ENCODE measurements at places on chromosomes 1 and 21.

- no peak for DNase-seq
Measured at GRCh38 chr1:87899017-87899416, 570.3 kb downstream of the LMO4 start.

DNA sequence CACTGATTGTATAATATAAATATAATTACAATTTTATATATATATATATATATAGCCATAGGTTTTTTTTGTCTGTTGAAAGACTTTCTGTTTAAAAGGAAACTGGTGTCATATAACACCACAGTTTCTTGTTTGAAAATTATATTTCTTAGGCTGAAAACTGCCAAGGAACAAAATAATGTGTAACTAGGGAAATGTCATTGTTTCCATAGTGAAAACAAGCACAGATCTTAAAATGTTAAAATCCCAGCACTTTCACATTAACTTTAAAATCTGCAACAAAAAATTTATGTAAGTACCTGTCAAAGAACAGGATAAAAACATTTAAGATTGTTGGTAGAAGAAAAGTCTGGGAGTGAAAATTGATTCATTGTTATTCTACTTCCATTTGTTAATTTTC, 104.2 kb downstream of the ATP6V1G3 start:
- DNase-seq, result no peak

- no peak for DNase-seq
Measured at GRCh38 chr1:44368471-44369151, 13.6 kb upstream of the ERI3 start.

- DNase-seq, result no peak
Measured at GRCh38 chr1:212634252-212634651, 25.7 kb downstream of the ATF3 start.

DNA sequence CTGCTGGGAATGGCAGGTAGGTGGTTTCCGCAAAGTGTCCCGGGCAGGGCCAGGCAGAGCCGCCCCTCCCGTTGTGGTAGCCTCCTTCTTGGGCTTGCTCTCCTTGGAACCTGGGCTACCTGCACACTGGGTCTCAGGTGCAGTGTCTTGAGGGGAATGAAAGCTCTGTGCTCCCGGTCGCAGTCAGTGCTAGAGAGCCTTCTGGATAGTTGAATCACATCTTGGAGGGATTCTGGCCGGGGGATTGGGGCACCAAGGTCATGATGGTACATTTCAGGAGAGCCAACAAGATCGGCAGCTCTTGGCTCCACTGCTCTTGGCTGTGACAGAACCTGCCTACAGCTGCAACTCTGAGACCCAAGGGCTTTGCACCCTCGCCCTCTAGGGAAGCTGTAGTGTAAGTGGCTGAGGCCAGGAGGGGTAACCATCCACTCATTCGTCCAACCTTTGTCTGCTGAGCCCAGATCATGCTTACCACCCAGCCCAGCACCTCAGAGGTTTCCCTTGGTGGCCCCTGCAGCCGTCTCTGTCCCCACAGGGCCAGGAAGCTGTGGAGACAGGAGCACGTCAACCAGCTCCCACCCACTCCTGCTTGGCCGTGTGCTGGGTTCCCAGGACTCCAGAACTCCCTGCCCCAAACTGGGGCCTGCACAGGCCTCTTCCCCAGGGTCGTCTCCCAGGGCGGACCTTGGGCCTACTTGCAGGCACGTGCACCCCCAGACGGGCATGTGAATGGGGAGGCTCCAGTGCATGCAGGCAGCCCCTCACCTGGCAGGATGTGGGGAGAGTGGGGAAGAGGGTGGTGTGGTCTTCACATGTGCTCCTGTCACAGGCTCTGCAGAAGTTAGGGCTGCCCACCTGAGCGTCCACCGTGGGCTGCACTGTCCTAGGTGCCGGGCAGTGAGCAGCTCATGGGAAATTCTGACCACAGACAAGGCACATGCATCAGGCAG, 40.0 kb downstream of the NTPCR start:
- DNase-seq, result no peak

DNA sequence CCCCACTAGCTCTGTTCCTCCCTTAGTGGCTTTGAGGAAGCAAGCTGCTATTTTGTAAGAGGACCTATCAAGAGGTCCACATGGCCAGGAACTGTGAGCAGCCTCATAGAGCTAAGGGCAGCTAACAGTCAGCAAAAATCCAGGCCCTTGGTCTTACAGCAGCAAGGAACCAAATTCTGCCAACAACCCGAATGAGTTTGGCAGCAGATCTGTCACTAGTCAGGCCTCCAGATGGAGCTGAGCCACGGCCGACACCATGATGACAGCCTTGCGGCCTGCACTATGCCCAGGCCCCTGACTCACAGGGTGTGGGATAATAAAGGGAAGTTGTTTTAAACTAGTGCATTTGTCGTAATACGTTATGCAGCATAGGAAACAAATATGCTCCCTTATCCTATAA, 28.0 kb upstream of the H3-3A start:
- DNase-seq, result no peak

- no peak for DNase-seq
Measured at GRCh38 chr1:210024996-210025395, 87.0 kb downstream of the SYT14 start.

DNA sequence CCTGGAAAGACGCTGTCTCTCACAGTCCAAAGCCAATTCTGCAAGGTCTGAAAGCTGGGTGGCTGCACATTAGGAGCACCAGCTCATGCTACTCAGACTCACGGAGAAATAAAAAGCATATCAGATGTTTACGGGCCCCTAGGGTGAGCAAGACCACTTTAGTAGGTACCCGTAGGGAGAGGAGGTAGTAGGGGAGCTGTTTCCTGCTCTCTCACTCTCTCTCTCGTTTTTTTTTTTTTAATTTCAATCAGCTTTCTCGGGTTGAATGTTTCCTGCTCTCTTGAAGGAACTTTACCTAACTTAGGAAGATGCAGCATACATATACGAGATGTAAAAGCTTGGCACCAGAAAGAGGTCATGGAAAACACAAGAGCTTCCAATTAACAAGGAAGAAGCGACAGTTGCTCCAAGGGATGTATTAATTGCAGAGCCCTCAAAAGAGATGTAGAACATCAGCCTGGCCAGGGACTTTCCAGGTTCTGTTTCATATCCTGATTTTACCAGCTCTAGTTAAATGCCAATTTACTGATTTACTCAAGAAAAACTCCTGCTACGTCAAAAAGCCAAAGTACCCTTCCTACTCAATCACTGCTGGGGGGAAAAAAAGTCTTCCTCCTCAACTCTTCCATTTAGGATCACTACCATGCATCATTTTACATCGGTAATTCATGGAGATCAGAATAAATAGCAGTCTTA, 3.1 kb downstream of the LORICRIN start:
- DNase-seq, result no peak

- peak; percentile 69 for DNase-seq
Measured at GRCh38 chr1:214261206-214262123, 19.5 kb upstream of the SMYD2 start.

GRCh38 chr1:36571106-36571505, 88.4 kb upstream of the CSF3R start:
- no peak for DNase-seq

DNA sequence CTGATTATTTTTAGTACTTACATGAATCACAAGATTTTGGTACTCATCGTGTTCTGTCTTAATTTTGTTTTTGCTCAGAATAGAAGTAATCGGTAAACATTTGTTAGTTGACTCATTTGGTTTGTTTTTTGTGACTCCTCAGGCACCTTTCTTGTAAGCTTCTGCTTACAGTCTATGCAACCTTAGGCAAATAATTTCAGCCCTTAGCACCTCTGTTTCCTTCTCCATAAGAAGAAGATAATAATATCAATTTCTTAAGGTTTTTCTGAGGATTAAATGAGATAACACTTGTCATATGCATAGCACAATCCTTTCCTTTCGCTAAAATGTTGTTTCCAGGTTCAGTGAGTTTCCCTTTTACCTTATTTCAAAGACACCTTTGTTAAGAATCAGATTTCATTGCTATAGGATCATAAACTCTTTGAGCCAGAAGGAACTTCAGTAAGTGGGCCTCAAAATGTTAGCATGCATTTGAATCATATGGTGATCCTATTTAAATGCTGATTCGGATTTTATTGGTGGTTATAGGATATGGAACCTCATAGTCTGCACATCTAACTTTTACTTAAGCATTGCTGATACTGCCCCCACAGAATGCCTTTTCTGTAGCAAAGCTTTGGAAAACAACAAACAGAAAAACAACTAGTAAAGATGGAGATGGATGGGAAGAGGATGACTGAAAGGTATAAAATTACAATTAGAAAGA, 272.7 kb upstream of the CACYBP start:
- no peak for DNase-seq

- no peak for DNase-seq
Measured at GRCh38 chr21:46100426-46100825, 2.5 kb downstream of the COL6A2 start.

DNA sequence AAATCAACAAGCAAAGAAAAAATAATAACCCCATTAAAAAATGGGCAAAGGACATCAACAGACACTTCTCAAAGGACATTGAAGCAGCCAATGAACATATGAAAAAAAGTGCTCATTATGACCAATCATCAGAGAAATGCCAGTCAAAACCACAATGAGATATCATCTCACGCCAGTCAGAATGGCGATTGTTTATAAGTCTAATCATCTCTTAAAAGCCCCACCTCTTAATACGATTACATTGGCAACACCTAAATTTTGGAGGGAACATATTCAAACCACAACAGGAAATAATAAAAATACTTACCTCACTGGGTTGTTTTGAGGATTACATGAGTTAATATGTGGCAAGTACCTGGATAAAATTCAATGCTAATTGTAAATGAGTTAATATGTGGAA, 57.1 kb upstream of the PLPPR4 start:
- DNase-seq, result no peak

DNA sequence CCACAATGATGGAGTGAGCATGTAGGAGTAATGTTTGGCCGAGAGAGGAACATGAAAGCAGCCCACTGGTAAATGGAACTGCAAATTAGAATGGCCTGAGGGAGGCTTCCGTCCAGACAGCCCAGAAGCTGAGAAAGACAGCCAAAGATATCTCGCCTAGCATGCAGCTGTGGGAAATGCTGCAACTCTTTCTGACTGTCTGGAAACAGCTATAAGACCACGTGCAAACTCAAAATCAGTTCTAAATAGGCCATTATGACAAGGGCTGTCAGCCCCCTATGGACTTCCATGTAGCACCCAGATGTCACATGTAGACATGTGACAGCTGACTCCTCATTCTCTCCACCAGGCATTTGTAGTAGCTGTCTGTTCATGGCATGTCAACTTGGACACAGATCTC, 62.9 kb upstream of the ATP1A1 start:
- DNase-seq, result no peak

- no peak for DNase-seq
Measured at GRCh38 chr1:238652346-238652968, 733.9 kb upstream of the CHRM3 start.

- no peak for DNase-seq
Measured at GRCh38 chr1:234609691-234610042, 311 bp downstream of the IRF2BP2 start.

- no peak for DNase-seq
Measured at GRCh38 chr1:177798614-177799013, 171.2 kb downstream of the SEC16B start.

DNA sequence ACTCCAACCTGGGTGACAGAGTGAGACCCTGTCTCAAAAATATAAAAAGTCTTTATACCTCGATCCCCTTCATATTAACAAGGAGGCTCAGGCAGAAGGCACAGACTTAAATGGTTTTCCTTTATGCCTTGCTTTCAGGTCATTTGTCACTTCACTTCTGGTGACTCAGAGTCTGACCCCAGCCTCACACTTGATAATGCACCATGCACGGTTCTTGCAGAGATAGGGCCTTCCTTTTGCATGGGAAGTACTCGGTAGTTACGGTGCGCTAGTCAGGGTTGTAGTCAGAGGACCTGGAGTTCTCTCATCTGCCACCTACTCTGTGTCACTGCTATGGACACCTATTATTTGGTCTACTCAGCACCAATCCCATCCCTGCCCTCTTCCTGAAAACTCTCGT, 43.6 kb upstream of the BMP8B start:
- no peak for DNase-seq

DNA sequence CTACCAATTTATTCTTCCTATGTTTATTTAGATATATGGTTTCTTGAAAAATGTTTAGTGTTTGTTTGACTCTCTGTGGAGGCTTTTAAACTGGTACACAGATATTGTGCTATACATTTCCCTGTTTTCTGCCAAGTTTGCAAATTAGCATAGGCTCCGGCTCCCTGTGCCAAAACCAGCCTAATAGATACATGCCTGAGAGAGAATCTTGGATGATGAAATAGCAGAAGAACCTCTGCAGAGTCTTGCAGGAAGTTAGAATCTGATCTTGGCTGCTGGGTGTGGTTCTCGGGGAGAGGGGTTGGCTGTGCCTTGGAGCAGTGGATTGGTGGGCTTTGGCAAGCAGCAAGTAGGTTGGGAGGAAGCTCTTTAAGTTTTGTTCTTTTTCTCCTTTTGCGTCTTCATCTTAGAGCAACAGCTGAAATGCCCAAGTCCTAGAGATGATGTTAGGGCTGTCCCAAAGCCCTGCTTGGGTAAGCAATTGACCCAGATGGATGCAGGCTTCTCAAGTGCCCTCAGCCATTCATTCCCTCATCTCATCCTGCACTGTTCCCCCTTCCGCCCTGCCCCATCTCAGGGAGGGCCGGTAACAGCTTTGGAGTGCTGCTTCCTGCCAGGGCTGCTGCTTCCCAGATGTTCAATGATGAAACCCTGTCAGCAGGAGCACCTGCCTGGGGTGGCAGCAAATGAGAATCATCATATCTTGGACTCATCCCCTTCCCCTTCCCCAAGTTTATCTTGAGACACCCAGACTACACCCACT, 9.3 kb downstream of the PLA2G2A start:
- DNase-seq, result no peak

DNA sequence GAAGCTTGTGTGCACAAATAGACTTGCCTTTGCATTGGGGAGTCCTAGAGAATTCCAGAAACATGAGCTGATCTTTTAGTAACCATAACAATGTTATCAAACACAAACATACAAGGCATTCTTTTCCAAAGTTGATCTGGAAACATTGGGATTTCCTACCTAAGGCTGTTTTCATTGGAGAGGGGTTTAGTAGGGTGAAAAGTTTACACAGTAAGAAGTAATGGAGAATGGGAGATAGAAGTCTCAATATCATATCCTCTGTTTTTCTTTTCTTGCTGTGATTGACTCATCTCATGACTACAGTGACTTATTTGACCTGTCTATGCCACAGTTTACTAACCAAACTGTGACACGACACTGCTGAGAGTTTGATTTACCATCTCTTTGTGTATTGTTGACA, 65.6 kb upstream of the PLA2G4A start:
- DNase-seq, result no peak

GRCh38 chr1:11795238-11795890, 10.4 kb downstream of the MTHFR start:
- DNase-seq, result no peak

GRCh38 chr1:53278298-53278725, 40.0 kb upstream of the MAGOH start:
- peak; percentile 50 for DNase-seq
